Eye (tissue), 1 donor: ENCODE measurements at places on chromosomes 1 and 21.

- DNase-seq, result no peak
Observed at GRCh38 chr1:153711026-153711425, 16.8 kb upstream of the INTS3 start.

DNA sequence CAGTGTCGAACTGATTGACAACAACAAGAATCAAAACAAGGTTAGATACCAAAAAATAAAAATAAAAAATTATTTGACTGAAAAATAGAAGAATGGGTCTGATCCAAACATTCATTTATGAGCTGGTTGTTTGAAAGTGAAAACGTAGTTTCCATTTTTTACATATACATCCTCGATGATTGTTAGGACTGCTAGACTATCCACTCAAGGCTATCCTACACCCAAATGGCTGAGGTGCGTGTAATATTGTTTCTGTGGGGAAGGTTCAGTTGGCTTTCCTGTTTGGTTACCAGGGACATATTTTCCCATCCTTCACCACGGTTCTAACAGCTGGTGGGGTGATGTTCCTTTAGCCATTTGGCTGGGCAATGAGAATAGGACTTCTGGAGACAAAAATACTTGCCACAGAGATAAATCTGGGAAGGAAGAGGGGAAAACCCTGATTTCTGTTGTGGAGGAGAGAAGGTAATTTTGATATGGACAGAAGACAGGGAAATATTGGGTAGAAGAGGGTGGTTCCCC, 66.3 kb downstream of the MAP3K7CL start:
- no peak for DNase-seq

DNA sequence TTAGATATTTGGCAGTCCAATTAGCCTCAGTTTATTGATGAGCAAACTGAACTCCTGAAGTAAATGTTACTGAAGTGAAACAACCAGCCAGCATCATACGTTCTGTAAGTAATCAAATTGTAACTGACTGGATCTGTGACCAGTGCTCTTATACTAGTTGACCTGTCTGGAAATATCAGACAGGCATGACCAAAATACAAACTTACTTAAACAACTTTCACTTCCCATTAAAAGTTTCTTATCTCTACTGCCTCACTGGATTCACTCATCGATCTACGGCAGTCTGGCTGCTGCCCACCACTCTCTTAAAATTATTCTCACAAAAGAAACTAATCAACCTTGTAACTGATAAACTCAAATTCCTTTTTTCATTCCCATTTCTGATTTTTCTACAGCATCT, 56.4 kb downstream of the WDR3 start:
- no peak for DNase-seq

DNA sequence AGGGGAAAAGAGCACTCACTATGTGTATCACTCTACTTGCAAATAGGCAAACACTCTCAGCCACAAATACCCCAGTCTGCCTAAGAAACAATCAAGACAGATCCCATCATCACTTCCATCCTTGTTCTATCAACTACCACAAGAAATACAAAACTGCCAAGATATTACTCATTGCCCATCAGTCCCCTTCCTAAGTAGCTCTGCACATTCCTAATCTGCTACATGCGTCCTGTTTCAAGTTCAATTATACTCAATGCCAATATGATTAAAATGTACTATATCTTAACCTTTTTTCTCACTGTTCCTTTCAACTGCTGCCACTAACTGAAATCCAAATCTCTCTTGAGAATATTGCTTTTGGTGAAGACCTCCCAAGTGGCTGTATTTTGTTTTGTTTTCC, 1688.4 kb downstream of the PLA2G4A start:
- no peak for DNase-seq

- DNase-seq, result no peak
Observed at GRCh38 chr1:111743679-111744101, 4.5 kb upstream of the INKA2 start.

DNA sequence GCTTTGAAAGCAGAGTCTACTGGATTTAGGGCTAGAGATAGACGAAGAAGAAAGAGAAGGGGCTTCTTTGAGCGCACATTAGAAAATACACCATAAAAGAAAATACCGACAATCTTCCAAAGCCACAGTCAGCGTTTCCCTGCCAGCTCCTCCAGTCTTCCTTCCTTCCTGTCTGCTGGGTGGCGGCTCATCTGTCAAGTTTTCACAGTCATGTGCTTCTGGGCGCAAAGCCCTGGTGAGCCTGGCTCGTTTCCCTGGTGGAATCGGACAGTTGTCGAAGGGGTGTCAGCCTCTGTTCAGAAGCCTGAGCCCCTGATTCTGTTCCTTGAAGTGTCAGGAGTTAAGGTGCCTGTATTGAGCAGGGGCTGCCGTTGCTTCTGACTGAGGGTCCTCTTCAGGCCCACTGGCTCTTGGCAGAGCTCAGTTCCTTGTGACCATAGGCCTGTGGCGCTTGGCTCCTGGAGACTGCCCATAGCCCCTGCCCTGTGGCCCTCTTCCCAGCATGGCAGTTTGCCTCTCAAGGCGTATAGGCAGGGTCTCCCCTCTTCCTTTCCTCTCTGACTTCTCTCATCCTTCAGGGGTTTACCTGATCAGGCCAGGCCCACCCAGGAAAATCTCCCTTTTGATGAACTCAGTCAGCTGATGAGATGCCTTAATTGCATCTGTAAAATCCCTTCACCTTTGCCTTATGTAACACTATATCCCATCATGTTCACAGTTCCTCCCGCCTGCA, 58.6 kb downstream of the ADARB1 start:
- no peak for DNase-seq

GRCh38 chr1:218643926-218644325, 298.8 kb downstream of the TGFB2 start:
- DNase-seq, result no peak

GRCh38 chr1:108897865-108898720, 21.3 kb downstream of the GPSM2 start:
- DNase-seq, result peak; percentile 72

DNA sequence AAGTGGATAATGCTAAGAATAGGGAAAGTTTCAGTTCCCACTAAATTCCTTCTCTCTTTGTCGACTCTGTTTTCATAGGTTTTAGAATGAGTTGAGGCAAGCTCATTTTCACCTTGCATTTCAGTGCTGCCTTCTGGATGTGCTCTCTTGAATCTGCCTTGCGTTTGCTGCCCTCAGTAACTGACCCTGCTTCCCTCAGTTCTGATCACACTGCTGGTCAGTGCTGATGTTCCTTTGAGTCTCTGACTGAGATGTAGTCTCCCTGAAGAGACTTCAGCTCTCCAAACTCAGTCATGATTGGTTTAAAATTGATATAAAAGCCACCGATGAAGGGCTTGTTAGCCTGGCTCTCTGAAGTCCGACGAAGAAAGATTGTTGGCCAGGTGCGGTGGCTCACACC, 25.2 kb upstream of the HMGN1 start:
- no peak for DNase-seq

DNA sequence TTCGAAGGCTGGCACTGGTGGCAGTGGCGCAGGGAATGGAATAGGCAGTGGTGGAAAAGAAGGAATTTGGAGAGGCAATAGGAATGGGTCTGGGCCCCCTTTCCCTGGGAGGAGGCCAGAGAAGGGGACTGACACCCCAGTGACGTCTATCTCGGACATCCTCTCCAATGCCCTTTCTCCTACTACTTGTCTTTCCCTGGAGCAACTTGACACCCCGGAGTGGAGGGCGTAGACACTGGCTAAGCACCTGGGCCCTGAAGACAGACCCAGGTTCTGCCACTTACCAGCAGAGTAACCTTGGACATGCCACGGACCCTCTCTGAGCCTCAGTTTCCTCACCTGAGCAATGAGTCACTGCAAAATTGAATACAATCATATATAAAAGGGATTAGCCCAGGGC, 86.8 kb downstream of the CAMK2N1 start:
- DNase-seq, result no peak

DNA sequence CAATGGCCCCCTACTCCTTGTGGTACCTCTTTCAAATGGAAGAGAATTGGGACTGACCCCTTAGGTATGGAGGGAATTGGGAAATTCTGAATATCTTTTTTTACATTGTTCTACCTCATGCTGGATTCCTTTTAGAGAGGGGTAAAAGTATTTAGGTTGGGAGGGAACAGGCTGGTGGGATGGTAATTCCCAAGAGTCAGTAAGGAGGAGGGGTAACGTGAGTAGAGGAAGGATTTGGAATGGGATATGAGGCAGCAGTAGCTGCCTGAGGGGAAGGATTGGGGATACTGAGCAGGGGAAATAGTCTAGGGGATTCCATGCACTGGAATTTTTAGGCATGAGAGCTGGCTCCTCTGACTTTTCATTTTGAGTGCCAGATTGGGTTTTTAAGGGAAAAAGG, 3.8 kb upstream of the AADACL3 start:
- DNase-seq, result no peak

DNA sequence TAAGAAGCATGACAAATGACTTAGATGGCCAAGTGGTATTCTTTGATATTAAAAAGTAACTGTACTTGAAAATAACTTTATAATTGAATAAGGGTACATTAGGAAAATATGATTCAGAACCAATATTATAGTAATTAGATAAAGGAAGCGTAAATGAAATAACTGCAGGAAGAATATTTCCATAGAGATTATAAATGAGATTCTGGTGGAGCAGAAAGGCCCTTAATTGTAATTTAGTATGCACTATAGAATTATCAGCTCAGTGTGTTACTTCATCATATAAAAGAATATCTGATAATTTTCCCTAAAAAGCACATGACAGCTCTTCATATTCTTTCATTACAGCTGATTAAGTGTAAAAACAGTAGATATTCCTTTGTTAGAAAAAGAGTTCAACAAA, 171.7 kb downstream of the PIGK start:
- DNase-seq, result no peak

- no peak for DNase-seq
Observed at GRCh38 chr1:229170778-229171505, 100.0 kb upstream of the RAB4A start.

GRCh38 chr21:46050668-46051378, 47.1 kb upstream of the COL6A2 start:
- no peak for DNase-seq

DNA sequence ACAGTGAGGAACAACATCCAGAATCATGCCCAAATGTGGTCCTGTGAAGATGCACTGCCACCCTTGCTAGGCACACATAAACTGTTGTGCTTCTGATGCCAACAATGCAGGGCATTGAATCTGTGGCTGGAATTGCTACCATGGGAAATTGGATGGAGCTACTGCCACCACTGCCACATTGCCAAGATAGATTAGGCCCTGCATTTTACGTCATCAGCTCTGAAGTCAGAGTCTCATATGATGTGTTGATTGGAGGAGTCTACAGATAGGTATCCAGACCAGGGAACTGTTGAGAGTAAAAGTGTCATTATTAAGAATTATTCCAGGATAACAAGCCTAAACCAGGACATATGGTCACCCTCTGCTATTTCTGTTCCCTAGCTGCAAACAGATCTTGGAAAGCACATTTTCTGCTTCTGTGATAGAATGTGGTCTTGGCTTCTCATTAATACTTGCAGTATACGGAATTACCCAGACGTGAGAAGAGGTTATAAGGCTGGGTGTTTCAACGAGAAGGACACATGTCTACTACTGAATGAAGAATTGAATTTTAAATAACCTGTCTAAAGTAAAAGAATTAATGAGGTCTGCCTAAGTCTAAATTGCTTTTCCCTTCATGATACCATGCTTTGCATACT, 106.6 kb downstream of the TNNI3K start:
- DNase-seq, result no peak

GRCh38 chr1:233689017-233689747, 75.3 kb downstream of the KCNK1 start:
- DNase-seq, result no peak

GRCh38 chr1:202683029-202683428, 27.2 kb downstream of the SYT2 start:
- no peak for DNase-seq

DNA sequence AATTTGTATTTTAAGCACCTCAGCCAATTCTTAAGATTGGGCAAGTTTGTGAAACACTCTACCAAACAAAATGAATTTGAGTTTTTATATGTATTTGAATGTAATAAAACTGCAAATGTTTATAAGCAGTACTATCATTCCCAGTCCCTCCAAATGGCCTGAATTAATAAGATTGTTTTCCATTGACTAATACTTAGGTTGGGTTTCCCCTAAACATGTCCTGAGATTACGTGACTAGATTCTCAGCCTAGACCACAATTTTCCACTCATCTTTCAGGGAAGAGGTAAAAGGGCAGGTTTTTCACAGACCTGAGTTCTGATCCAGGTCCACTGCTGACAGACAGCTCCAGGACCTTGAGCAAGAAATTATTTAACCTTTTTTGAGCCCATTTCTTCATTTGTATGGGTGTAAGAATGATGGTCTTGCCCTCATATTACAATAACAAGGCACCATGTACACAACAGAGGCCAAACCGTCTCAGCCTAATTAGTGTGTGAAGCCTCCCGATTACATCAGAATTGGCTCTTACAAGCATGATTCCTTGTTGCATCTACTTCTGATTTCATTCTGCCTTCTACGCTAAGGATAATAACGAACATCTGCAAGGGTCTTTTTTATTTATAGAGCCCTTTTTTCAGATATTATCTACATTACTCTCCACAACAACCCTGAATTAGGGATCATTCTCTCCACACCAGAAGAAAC, 51.2 kb downstream of the BEND5 start:
- DNase-seq, result no peak

DNA sequence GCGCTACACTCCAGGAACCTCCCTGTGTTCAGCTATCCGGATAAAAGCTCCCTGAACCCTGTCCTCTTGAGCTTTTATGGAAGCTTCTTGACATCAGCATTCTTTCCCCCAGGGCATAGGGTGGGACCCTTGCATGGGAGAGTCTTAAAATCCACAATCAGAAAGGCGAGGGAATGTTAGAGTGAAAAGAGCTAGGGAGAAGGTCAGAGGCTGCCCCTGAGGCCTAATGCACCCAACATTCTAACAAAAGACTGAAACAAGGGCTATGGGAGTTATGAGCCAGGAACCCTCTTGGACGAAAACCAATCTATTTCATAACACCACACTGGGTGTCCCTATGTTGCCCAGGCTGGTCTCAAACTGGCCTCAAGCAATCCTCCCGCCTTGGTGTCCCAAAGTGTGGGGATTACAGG, 36.7 kb downstream of the NEK2 start:
- no peak for DNase-seq

GRCh38 chr1:68704800-68705443, 208.0 kb upstream of the DEPDC1 start:
- DNase-seq, result no peak

DNA sequence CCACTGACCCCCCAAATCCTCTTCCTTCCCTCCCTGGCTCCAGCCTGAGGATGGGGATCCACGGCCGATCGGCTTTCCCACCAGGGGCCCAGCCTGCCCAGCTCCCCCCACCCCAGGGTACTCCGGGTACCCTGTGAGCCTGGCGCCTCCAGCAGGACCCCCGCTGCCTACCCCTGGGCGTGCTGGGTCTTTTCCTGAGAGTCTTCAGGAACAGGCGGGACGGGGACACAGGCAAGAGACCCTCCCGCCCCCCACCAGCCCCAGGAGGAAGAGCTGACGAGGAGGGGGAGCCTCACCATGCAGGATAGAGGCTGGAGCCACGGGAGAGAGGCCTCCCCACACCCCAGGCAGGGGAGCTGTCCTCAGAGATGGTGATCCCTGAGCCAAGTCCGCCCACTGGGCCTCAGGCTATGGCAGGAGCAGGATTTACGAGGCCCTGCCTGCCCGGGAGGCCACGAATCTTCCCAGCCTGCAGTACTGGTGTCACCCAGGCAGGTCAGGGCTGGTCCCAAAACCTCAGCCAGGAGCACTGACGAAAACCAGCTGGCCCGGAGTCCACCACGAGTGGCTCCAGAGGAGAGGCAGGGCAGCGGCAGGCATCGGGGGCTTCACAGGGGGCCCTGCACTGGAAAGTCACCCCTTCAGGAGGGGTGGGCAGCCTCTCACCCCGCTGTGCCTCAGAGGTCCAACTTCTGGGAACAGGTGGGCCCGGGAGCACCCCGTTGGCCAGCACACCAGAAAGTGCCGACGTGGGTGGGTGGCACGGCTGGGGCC, 58.0 kb downstream of the MEGF6 start:
- DNase-seq, result no peak
